GM12865 (cell line): ENCODE measurements at places on chromosomes 5 and 9.

GRCh38 chr5:124644138-124644537 lies 102.3 kb downstream of the ZNF608 start:
- no peak for DNase-seq

DNA sequence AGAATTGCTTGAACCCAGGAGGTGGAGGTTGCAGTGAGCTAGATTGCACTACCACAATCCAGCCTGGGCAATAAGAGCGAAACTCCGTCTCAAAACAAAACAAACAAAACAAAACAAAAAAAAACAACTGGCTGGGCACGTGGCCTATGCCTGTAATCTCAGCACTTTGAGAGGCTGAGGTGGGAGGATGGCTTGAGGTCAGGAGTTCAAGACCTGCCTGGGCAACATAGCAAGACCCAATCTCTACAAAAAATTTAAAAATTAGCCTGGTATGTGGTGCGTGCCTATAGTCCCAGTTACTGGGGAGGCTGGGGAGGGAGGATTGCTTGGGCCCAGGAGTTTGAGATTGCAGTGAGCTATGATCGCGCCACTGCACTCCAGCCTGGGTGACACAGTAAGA lies 23.3 kb upstream of the WDR5 start:
- DNase-seq: no peak

DNA sequence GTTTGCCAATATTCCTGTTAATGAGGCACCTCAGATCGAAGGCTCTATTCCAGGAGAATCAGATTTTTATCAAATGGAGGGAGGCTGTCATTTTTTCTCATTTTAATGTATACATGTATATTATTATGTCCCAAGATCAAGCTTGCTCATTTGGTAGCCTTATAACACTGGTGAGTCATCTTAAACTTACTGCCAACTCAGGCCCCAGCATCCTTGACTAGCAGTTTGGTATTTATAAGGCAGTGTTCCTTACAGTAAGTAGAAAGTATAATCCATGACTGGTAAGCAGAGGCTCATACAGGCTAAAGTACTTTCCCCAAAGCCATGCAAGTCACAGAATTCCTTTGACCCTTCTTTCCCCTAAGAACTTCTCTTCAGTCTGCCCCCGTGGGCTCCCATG lies 90.7 kb upstream of the NR3C1 start:
- no peak for DNase-seq

DNA sequence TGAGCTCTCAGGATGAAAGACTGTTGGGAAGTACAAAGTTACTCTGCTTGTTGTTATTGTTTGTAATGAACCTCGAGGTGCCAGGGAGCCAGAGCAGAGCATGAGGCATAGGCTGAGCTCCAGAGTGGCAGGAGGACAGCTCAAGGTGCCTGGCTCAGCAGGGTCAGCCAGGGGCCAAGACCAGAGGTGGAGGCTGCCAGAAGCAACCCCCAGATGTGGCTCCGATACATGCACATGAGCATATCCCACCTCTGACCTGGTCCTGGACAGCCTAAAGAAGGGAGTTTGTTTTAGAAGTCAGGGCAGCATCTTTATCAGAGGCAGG lies 105.6 kb downstream of the PSD2 start:
- DNase-seq: no peak

GRCh38 chr5:95810305-95811125 lies 12.0 kb downstream of the GLRX start:
- no peak for DNase-seq

DNA sequence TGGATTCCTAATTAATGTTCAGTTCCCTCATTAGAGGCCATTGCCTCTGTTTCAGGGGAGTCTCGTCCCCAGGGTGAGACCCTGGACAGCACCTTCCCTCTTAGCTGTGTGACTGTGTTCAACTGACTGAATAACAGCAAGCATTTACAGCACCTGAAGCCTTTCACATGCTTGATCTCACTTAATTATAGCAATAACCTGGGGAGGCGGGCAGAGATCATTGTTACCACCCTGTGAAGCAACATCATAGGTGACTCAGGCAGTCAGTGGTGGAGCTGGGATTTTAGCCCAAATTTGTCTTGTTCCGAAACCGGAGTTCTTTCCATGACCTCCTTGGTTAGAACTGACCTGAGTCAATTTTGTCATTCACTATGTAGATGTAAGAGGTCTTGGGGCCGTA lies 105.2 kb upstream of the RAD23B start:
- no peak for DNase-seq

- peak; percentile 18 for DNase-seq
Measured at GRCh38 chr9:117034866-117035265, 347.8 kb downstream of the TRIM32 start.
